NCI-H1417 treated with DMSO at 0.1 percent for 48 hours (cell line): ENCODE measurements at places on chromosomes 5 and 9.

DNA sequence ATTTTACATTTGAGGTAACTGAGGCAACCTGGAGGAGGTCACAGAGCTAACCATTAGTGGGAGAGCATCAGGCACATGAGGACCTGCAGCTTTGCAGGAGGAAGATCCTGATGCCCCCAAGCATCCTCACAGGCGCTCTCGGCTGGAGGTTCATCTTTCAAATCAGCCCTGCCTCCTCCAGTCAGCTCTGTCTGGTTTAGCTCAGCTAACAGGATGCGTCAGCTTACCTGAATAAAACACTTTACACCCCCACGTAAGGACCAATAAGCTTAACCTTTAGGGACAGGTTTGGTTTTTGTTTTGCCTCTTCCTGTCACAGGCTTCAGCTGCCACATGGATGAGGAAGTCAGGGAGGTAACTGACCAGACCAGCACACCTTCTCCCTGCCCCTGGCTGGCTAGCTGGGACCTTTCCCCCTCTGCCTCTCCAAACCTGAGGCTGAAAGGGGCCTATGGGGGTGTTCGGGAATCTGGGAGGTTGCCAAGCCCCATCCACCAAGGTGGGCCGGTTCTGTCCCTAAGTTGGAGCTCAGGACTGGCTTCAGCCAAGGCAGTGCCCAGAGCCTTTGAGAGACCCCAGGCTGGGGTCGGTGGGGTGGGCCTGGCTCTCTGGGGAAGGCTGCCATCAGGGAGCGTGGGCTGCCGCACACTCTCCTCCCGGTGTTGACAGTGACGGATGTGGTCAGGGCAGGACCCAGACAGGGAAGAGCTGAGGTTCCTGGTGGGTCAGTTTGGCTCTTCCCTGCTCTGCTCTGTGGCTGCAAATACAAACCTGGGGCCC lies 20.0 kb upstream of the FCN1 start:
- no peak for DNase-seq

DNA sequence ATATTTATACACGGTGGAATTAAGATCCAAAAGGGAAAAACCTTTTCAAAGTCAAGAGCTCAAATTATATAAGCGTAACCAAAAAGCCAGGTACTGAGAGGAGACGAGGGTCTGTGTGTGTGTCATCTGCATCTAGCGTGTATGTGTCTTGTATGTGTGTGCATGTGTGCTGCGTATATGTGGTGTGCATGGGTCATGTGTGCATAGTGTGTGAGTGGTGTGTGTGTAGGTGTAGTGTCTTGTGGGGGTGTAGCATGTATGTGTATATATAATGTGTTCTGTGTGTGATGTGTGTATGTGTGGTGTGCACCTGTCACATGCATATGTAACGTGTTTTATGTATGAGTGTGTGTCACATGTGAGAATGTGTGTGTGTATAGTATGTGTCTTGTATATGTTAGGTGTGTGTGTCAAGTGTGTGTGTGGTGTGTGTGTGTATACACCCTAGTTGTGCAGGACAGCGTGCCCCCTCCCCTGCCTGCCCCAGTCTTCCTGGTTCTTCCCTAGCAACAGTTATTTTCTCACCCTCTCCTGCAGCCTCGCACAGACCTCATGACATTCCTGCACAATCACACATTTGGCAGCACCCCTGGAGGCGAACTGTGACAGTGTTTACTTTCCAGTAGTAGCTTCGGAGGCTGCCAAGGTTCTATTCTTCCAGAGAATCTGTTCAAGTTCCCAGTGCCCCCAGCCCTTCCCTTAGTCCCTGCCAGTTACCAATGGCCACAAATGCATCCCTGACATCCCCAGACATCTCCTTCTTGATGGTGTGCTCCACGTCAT lies 27.1 kb upstream of the TNIP1 start:
- no peak for DNase-seq

- DNase-seq: no peak
Observed at GRCh38 chr9:76644171-76644570, 120.1 kb upstream of the PCA3 start.

GRCh38 chr5:110386782-110387181 lies 339.7 kb downstream of the TMEM232 start:
- no peak for DNase-seq

DNA sequence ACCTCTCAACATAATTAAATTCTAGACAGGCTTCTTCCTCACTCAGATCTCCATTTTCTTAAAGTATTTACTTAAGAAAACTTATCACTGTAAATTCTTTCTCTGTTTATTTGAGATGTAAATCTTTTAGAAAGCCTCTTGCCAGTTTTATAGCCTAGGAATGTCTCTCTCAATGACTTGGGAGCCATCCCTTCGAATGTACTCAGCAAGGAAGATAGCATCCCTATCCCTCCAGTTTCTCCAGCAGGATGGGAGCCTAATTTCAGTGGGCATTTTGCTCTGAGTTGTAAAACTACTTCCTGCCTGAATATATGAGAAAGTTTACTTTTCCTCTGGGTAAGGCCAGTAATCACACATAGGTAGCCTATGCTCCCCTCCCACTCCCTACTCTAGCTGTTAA lies 558.5 kb upstream of the ARRDC3 start:
- no peak for DNase-seq

GRCh38 chr5:176819476-176819875 lies 9.1 kb downstream of the UNC5A start:
- DNase-seq: no peak

DNA sequence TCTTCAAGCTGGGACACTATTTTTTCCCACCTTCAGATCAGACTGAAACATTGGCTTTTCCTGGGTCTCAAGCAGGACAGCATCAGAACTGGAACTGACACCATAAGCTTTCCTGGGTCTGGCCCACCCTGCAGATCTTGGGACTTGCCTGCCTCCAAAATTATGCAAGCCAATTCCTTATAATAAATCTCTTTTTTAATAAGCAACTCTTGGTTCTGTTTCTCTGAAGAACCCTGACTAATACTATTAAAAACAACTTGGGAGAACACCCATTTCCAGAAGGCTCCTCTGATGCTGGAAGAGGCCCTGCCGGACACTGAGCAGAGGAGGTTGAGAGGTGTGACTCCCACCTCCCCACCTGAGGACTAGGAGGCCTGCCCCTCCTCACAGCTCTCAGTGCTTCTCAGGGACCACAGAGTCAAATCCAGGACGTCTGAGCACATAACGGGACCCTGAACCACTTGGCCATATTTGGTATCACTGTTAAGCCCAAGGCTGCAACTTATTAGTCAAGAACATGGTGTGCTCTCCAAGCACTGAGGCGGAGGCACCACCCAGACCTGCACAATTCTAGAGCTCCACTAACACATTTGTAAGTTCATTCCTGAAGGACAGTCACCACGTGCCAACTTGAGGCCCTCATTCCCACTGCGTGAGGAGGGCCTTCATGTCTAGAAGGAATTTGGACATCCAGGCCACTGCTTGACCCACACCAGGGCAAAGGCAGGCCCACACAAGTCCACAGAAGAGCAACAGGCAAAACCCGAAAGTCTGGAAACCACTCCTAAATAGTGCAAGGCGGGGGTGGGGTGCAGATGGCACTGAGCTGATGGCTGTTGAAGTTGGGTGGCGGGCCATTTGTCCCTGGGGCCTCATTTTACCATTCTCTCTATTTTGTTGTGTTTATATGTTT lies 9.5 kb downstream of the SHC3 start:
- no peak for DNase-seq

GRCh38 chr5:43313854-43314457 lies 744 bp upstream of the HMGCS1 start:
- DNase-seq: no peak

- no peak for DNase-seq
Observed at GRCh38 chr5:12019306-12019705, 115.1 kb upstream of the CTNND2 start.

DNA sequence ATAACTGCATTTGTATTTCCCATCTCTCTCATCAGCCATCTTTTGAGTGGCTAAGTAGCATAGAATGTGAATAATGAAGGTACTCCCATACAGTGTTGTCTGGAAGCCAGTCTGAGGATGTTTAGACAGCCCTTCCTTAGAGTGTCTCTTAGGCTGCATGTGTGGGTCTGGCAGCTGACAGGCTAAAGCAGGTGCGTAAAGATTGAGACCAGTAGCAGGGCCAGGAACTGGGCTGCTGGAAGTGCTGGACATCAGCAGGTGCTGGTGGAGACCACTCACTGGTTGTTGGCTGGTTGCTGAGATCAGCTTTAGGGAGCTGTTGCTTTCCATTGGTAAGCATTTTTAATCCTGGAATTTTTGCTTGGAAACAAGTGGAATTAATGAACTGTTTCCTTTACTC lies 197.5 kb downstream of the PCSK5 start:
- DNase-seq: no peak

DNA sequence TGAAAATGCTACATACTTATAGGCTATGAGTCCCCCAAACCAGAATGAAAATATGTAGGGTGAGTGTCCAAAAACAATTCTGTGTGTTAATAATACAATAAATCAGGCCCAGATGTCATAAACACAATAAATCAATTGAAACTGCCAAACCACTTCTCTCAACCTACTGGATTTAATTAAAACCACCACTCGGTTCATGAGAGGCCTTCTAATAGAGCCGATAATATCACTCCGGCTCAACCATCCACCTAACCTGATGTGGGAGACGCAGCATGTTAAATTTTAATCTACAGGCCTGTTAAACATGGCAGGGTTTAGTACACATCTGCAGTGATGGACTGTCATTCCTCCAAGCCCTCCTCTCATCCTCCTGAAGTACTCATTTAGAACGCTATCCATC lies 734.5 kb upstream of the ZNF608 start:
- DNase-seq: no peak

- no peak for DNase-seq
Observed at GRCh38 chr5:119174578-119175163, 103.8 kb downstream of the DMXL1 start.

GRCh38 chr5:2913281-2913680 lies 161.8 kb upstream of the IRX2 start:
- no peak for DNase-seq

DNA sequence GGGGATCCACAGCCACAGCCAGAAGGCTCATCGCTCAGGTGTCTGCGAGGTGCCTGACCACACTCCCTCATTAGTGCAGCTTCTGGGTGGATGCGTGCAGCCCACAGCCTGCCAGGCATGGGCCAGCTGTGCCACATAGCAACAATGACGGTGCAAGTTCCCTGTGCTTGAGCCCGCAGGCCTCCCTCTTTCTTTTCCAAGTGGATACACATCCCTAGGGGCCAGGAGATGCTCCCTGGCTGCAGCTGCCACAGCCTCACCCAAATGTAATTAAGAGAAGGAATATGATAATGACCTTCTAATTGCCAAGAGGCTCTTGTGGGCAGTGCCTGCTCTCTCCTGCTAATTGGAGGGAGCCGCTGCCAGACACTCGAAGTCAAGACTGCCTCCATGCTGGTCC lies 116.0 kb upstream of the PPP1R26 start:
- no peak for DNase-seq

GRCh38 chr9:88586452-88586851 lies 51.5 kb downstream of the NXNL2 start:
- no peak for DNase-seq

- DNase-seq: no peak
Observed at GRCh38 chr5:94911276-94911675, 292.8 kb downstream of the SLF1 start.

DNA sequence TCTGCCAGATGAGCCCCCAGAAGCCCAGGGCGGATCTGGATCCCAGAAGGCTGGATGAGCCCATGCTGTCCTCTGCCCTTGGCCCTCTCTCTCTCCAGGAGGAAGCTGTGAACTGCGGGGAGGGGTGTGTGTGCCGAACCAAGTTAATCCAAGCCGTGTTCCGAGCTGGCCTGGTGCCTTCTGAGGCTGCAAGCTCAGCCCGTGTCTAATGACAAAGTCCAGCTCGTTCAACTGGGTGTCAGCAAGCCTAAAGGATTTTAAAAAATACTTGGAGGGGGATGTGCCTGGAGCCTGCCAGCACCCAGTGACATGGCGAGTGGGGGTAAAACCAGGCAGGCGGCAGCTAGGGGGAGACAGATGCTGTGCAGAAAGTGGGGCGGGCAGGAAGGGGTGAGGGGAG lies 8.0 kb downstream of the STC2 start:
- no peak for DNase-seq

GRCh38 chr5:1074816-1075554 lies 36.9 kb downstream of the SLC12A7 start:
- no peak for DNase-seq

DNA sequence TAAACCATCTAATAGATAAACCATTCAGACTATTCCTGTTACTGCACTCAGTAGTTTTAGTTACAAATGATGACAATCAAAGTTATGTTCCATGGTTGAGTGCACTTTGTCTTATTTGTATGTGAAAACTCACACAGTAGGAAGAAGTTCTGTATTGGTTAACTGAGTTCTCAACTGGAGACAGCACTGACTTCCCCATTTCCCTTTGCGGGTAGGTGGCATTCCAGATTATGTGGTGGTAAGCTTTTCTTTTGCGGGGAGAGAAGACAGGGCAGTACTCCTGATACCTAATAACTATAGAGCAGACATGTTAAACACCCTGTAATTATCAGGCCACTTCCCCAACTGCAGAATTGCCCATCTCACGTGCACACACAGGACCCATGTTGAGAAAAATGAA lies 24.4 kb downstream of the TARS1 start:
- no peak for DNase-seq

GRCh38 chr5:142826741-142827492 lies 56.7 kb downstream of the ARHGAP26 start:
- no peak for DNase-seq

- no peak for DNase-seq
Observed at GRCh38 chr5:133890314-133890713, 78.1 kb downstream of the C5orf15 start.

DNA sequence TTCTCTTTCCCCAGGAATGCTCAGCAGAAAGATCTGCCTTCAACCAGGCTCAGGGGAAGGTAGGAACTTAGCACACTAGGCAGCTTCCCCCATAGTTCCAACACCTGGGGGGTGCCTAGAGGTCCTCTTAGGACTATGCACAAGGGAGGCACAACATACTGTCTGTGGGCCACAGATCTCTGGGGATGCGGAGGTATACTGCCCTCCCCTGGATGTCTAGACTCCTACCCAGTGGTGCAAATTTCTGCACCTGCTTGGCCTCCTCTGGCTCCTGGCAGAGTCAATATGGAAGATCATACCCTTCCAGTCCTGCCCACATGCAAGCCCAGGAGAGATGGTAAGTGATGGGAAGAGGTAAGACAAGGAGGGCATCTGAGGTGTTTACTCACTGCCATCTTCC lies 247.5 kb upstream of the DAPK1 start:
- DNase-seq: no peak

DNA sequence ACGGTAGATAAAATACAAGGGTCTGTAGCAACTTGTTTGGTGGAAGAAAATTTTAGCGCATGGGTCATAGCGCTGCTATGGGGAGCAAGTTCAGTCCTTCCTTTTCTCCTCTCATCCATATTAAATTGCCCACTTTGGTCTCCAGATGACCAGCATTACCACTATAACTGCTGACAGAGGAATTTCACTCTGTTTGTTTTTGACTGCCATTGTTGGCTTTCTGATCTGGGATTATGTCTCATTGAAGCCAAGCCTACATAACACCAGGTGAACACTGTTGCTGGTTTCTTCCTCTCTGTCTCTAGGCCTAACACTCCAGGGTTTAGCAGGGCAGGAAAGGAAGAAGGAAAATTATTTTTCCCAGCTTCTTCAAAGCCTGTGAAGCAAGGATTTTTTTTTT lies 6.6 kb upstream of the SUB1 start:
- DNase-seq: no peak

- DNase-seq: no peak
Observed at GRCh38 chr5:54022223-54022622, 288.1 kb downstream of the ARL15 start.
